ENCODE measurements at places on chromosomes 6 and 20. TPM values are rescaled to one million over a fixed set of nuclear protein-coding genes. Genes with fewer than 3 reads are reported as not detected.

CCDC170 gene
- 2.8 TPM for total RNA-seq

BANF2 gene
- total RNA-seq: not detected

SRSF12 gene
- total RNA-seq: 0.52 TPM

ID4 gene
- 49.3 TPM for total RNA-seq

SLC22A23 gene
- total RNA-seq: 8.8 TPM

LSM2 gene
- total RNA-seq: 32.4 TPM

ALDH8A1 gene
- 0.43 TPM for total RNA-seq

Data from articular chondrocyte of knee joint (primary cell).